Right lobe of liver (tissue), 6 donors: ENCODE measurements at places on chromosomes 3 and 15. TPM values are rescaled to one million over a fixed set of nuclear protein-coding genes. Genes with fewer than 3 reads are reported as not detected.

The DUOXA2 gene
- total RNA-seq: not detected

The PEX5L gene
- not detected for total RNA-seq

The CHRNB4 gene
- total RNA-seq: 0.53 TPM

The KIF7 gene
- total RNA-seq: 0.56 TPM

The GPR171 gene
- total RNA-seq: 0.29 TPM

The RNF7 gene
- 40.4 TPM for total RNA-seq

The SCAMP2 gene
- total RNA-seq: 45.9 TPM

The TMEM202 gene
- total RNA-seq: not detected

The MORC1 gene
- total RNA-seq: not detected

The SLC6A20 gene
- 0.12 TPM for total RNA-seq

The RFX7 gene
- 6.5 TPM for total RNA-seq

The HHLA2 gene
- not detected for total RNA-seq

The CD200 gene
- total RNA-seq: not detected

The GP5 gene
- 0.13 TPM for total RNA-seq

The ZPLD1 gene
- total RNA-seq: not detected

The ASB14 gene
- not detected for total RNA-seq

- peak overlapping the region; percentile 47 for H3K27ac ChIP-seq
- H3K36me3 ChIP-seq: no peaks in the 10 kb centered on the region
- H3K27me3 ChIP-seq: no peaks in the 10 kb centered on the region
- no peak for DNase-seq
These were observed 2.5 kb downstream of the CTDSPL start for GRCh38 chr3:37863949-37864822.

DNA sequence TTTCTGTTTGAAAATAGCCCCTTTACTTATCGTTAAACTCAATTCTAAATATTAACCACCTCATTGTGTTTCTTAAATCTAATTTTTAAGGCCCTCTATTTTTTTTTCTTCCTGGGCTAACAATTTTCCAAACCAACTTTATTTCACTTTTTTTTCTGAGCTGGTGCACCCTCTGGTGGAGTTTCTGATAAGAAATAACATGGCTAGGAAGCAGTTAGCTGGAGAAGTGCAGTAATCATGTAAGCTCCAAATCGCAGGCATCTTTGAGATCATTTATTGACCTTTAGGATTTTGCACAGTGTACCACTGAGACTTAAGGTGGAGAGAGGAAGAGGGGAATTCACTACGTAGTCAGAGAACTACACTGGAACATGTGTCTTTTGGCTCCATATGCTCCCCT lies 6.4 kb downstream of the TMEM207 start:
- H3K27ac ChIP-seq: no peak overlapping the region
- DNase-seq: no peak
- no peaks in the 10 kb centered on the region for H3K27me3 ChIP-seq
- no peaks in the 10 kb centered on the region for H3K36me3 ChIP-seq
- no peak overlapping the region for H3K4me3 ChIP-seq

- no peaks in the 10 kb centered on the region for H3K4me1 ChIP-seq
- H3K36me3 ChIP-seq: no peaks in the 10 kb centered on the region
- H3K4me3 ChIP-seq: no peak overlapping the region
- no peak overlapping the region for H3K27ac ChIP-seq
- DNase-seq: no peak
- H3K27me3 ChIP-seq: no peaks in the 10 kb centered on the region
These were observed 32.3 kb downstream of the TSPAN3 start for GRCh38 chr15:77038312-77039216.

DNA sequence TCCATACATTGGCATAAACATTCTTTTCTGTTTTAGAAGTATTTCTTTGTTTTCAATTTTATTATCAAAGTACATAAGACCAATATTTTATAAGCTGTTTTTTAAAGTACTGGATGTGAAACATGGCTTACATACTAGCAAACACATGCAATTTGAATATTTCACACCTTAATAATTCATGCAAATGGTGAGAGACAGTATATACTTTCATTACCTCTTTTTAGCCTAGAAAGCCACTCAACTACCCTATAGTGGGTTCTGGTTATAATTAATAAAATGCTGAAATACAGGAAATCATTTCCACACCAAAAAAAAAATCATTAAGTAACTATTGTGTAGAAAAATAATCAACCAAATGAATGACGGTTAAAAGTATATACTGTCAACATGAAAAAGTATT lies 38.5 kb upstream of the MELTF start:
- no peak for DNase-seq
- peaks cover 16% of the 10 kb centered on the region for H3K36me3 ChIP-seq
- H3K27ac ChIP-seq: no peak overlapping the region
- H3K4me1 ChIP-seq: no peaks in the 10 kb centered on the region
- H3K4me3 ChIP-seq: no peak overlapping the region
- H3K27me3 ChIP-seq: no peaks in the 10 kb centered on the region

DNA sequence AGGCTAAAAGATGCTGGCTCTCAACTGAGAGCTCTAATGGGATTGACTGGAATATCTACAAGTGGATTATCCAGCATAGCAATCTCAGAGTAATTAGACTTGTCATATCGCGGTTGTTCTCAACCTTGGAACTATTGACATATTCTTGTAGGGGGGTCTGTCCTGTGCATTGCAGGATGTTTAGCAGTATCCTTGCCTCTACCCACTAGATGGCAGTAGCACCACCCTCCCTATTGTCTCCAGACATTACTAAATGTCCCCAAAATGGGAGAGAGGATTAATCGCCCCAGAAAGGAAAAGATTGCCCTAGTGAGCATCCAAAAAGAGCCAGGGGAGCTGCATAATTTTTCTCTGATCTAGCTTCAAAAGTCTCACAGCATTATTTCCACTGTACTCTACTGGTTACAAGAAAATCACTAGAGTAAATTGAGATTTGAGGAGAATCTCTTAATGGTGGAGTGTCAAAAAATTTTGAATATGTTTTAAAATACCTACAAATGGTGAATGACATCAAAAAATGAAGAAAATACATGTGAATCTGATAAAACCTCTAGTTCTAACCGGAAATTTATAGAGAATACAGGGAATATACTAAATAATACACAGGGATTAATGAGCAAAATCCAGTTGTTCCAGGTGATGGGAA lies 388.2 kb upstream of the AGTR1 start:
- no peak overlapping the region for H3K27ac ChIP-seq
- no peak overlapping the region for H3K4me3 ChIP-seq
- H3K27me3 ChIP-seq: no peaks in the 10 kb centered on the region

DNA sequence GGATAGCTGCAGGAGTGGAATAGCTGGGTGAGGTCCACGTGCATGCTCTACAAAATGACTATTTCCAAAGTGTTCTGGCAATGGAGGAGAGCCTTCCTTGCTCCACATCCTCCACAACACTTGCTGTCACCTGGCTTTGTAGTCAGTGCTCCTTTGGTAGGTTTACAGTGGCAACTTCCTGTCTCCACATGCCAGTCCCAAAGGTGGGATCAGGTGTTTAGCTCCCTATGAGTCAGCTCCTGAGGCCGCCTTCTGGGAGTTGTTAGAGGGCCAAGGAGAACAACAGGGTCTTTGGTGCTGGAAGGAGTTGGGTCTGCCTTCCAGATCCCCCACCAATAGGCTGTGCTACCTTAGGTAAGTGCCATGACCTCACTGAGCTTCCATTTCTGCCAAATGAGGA lies 15.3 kb upstream of the LIMD1 start:
- DNase-seq: no peak
- H3K27ac ChIP-seq: no peak overlapping the region
- H3K27me3 ChIP-seq: no peaks in the 10 kb centered on the region
- H3K4me1 ChIP-seq: peaks cover 19% of the 10 kb centered on the region
- H3K36me3 ChIP-seq: no peaks in the 10 kb centered on the region

DNA sequence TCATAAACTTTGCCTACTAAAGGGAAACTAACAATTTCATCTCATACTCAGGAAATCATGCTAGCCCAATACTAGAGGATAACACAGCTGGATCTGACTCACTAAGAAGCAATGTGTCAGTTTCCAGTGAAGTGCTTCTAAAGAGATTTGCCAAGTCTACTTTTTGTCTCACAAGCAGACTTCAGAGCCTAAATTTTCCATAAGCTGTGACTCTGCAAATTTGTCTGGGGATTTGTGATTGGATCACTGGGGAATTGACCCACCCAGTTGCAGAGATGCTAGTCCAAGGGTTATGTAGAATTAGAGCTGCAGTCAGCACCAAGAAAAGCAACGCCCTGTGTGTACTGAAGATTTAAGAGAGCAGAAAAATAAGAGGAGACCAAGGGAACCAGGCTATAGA lies 647.1 kb downstream of the NTRK3 start:
- no peak for DNase-seq
- no peak overlapping the region for H3K4me3 ChIP-seq
- H3K4me1 ChIP-seq: no peaks in the 10 kb centered on the region
- H3K27me3 ChIP-seq: no peaks in the 10 kb centered on the region

- no peaks in the 10 kb centered on the region for H3K27me3 ChIP-seq
- H3K4me3 ChIP-seq: no peak overlapping the region
- peaks cover 6% of the 10 kb centered on the region for H3K4me1 ChIP-seq
- no peaks in the 10 kb centered on the region for H3K36me3 ChIP-seq
- DNase-seq: no peak
- peak overlapping the region; percentile 35 for H3K27ac ChIP-seq
These were observed 159.6 kb downstream of the GHSR start for GRCh38 chr3:172288651-172289050.

- no peaks in the 10 kb centered on the region for H3K27me3 ChIP-seq
- no peaks in the 10 kb centered on the region for H3K4me1 ChIP-seq
- no peaks in the 10 kb centered on the region for H3K36me3 ChIP-seq
- DNase-seq: no peak
- no peak overlapping the region for H3K27ac ChIP-seq
These were observed 84.0 kb upstream of the PLAAT1 start for GRCh38 chr3:193157051-193157450.

GRCh38 chr3:98110550-98110908 lies 20.0 kb upstream of the OR5H1 start:
- H3K36me3 ChIP-seq: no peaks in the 10 kb centered on the region
- DNase-seq: no peak
- H3K27ac ChIP-seq: no peak overlapping the region
- H3K4me1 ChIP-seq: no peaks in the 10 kb centered on the region

GRCh38 chr3:110814170-110815007 lies 257.2 kb upstream of the NECTIN3 start:
- no peaks in the 10 kb centered on the region for H3K27me3 ChIP-seq
- H3K4me3 ChIP-seq: no peak overlapping the region
- peaks cover 9% of the 10 kb centered on the region for H3K4me1 ChIP-seq
- H3K36me3 ChIP-seq: no peaks in the 10 kb centered on the region
- no peak for DNase-seq
- H3K27ac ChIP-seq: no peak overlapping the region

- no peak overlapping the region for H3K27ac ChIP-seq
- H3K4me1 ChIP-seq: no peaks in the 10 kb centered on the region
- H3K4me3 ChIP-seq: no peak overlapping the region
- DNase-seq: no peak
These were observed 77.1 kb upstream of the MFGE8 start for GRCh38 chr15:88990185-88990679.

GRCh38 chr3:123151251-123151705 lies 50.5 kb upstream of the SEC22A start:
- H3K27ac ChIP-seq: no peak overlapping the region
- H3K27me3 ChIP-seq: no peaks in the 10 kb centered on the region
- H3K36me3 ChIP-seq: no peaks in the 10 kb centered on the region
- no peaks in the 10 kb centered on the region for H3K4me1 ChIP-seq

DNA sequence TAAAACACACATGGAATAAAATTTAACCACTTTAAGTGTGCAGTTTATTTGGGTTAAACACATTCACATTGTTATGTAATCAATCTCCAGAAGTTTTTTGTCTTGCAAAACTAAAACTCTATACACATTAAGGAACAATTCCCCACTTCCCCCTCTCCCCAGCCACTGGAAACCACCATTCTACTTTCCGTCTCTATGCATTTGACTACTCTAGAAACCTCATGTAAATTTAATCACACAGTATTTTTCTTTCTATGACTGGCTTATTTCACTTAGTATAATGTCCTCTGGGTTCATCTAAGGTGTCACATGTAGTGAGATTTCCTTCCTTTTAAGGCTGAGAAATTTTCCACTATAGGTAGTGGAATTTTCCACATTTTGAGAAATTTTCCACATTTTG lies 568.7 kb upstream of the UBE2E2 start:
- no peak overlapping the region for H3K27ac ChIP-seq
- no peak for DNase-seq
- H3K4me1 ChIP-seq: no peaks in the 10 kb centered on the region
- no peak overlapping the region for H3K4me3 ChIP-seq
- no peaks in the 10 kb centered on the region for H3K36me3 ChIP-seq

DNA sequence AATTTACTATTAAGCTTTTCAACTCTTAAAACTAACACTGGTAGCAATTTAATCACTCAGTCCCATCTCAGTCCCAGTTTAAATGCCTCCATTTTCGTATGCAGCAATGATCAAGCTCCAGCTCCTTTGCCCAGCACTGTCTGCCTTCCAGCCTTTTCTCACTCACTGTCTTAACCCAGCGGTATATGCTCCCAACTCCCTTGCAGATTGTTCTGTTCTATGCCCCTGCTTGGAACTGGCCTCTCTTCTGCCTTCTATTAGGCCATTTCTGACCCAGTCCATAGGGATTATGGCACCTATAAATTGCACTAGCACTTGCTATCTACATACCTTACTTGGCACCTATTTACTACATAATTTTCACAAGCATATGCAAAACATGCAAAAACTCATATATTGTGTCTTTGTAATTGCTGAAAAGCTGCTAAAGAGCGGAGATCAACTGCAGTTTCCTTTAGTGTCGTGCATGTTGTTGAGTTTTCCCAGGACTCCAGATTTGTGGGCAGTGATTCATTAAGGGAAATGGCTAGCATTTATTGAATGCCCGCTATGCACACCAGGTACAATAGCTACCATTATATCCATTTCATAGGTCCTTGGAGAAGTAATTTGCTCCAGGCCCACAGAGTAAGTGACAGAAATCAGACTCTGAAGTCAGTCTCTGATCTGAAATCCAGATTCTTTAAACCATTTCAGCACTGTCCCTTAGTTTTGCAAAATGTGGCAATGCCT lies 24.4 kb downstream of the CRBN start:
- H3K4me3 ChIP-seq: no peak overlapping the region
- DNase-seq: no peak
- no peak overlapping the region for H3K27ac ChIP-seq
- H3K36me3 ChIP-seq: peaks cover 39% of the 10 kb centered on the region
- no peaks in the 10 kb centered on the region for H3K4me1 ChIP-seq

- no peak overlapping the region for H3K4me3 ChIP-seq
- no peak for DNase-seq
- no peaks in the 10 kb centered on the region for H3K27me3 ChIP-seq
- no peak overlapping the region for H3K27ac ChIP-seq
- no peaks in the 10 kb centered on the region for H3K36me3 ChIP-seq
These were observed 45.3 kb upstream of the MME start for GRCh38 chr3:155034786-155035185.

GRCh38 chr3:42891042-42891441 lies 14.9 kb upstream of the ZNF662 start:
- no peaks in the 10 kb centered on the region for H3K4me1 ChIP-seq
- H3K4me3 ChIP-seq: no peak overlapping the region

DNA sequence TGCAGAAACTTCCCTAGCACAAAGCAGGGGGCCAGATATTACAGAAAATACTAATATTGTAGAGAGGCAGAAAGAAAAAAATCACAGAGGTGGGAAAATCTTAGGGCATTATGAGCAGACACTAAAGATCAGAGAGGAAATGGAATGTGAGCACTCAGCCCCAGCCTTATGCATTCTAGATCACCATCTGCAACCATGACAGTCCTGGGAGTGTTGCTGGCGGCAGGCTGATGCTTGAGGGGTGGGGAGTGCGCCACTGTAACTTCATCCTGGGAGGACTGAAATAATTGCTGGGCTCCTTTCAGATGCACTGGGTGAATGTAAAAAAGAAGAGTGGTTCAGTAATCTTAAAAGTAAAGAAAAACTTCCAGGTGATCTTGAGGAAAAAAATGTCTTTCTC lies 427.6 kb upstream of the SEMA6D start:
- no peak overlapping the region for H3K27ac ChIP-seq
- no peak for DNase-seq
- no peaks in the 10 kb centered on the region for H3K36me3 ChIP-seq
- H3K4me3 ChIP-seq: no peak overlapping the region
- H3K4me1 ChIP-seq: no peaks in the 10 kb centered on the region
